ENCODE measurements at places on chromosomes 4 and X.

- DNase-seq = peak; percentile 85
Measured at GRCh38 chr4:103008875-103009729, 10.4 kb downstream of the SLC9B1 start.

DNA sequence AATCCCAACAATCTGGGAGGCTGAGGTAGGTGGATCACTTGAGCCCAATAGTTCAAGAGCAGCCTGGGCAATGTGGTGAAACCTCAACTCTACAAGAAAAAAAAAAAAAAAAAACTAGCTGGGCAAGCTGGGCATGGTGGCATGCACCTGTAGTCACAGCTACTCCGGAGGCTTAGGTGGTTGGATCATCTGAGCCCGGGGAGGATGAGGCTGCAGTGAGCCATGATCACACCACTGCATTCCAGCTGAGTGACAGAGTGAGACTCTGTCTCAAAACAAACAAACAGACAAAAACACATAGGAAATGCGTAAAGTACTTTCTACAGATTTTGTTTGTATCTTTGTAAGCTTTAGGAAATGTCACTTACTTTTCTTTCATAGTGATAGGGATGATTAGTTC, 307.2 kb upstream of the NR3C2 start:
- DNase-seq = no peak

- DNase-seq = no peak
Measured at GRCh38 chr4:121685257-121685656, 11.5 kb downstream of the ANXA5 start.

DNA sequence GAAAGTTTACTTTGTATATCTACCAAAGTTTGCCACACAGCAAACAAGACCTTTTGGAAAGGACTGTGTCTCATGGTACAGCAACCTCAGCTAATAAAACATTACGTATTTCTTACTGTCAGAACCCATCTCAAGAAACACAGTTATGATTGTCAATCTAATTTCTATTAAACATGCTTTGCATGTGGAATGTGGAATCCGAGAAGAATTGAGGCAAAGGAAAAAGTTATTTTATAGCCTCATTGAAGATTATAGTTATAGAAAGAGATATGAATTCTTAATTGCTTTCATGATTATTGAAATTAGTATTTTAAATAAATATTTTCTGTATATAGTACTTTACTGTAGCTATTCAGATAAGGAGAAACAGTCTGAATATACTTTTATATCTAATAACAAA, 5.4 kb downstream of the PCDH7 start:
- DNase-seq = no peak

DNA sequence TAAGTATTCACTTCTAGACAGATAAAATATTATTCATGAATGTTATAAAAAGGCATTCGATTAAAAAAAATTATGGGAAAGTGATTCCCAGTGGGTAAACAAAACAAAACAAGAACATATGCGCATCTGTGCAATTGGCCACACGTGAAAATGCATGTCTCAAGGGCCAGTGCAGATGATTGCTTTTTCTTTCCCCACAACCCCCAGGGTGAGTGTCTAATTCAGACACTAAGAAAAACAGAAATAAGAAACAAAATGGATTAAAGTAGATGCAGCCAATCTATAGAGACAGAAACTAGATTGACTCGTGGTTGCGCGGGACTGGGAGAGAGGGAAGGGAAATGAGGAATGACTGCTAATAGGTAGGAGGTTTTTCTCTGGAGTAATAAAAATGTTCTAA, 49.5 kb downstream of the GPM6A start:
- DNase-seq = no peak

GRCh38 chr4:169102026-169102425, 92.0 kb upstream of the CBR4 start:
- no peak for DNase-seq

GRCh38 chr4:138217567-138217966, 24.6 kb downstream of the SLC7A11 start:
- DNase-seq = no peak

- DNase-seq = no peak
Measured at GRCh38 chrX:102712216-102712966, at the start of gene GPRASP2. GPRASP2 (plus strand) TSS chrX:102712448; CDS start chrX:102714870, 2,422 bp downstream.

GRCh38 chr4:5925419-5926200, 32.7 kb upstream of the CRMP1 start:
- DNase-seq = no peak

GRCh38 chr4:8727546-8728510, 135.3 kb downstream of the CPZ start:
- no peak for DNase-seq

DNA sequence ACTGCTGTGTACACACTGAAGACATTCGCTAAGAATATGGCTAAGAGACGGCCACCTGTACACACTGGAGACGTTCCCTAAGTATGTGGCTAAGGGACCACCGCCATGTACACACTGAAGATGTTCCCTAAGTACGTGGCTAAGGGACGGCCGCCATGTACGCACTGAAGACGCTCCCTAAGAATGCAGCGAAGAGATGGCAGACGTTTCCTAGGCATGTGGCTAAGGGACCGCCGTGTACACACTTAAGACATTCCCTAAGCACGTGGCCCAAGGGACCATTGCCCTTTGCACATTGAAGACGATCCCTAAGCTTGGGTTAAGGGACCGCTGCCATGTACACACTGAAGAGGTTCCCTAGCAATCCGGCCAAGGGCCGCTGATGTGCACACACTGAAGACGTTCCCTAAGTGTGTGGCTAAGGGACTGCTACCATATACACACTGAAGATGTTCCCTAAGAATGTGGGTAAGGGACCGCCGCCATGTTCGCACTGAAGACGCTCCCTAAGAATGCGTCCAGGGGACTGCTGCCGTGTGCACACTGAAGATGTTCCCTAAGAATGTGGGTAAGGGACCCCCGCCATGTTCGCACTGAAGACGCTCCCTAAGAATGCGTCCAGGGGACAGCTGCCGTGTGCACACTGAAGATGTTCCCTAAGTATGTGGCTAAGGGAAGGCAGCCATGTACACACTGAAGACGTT, 36.7 kb downstream of the DHRSX start:
- peak; percentile 75 for DNase-seq

- DNase-seq = no peak
Measured at GRCh38 chrX:77493677-77494553, 46.7 kb downstream of the FGF16 start.

DNA sequence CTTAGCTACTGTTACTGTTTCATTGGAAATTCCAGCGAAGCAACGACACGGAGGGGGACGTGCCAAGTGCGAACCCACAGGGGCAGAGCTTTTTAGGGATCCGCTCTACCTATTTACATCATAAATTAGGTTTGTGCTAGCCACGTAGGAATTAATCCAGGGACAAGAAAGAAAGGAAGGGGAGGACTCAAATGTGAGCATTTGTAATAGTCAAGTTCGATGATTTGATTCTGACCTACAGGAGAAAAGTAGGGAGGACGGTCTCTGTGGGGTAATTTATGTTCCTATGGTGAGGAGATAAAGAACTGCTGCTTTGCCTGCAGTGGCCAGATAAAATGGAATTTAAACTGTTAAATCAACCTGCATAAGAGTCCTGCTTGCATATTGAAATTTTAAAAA, 1.7 kb downstream of the INTS6L start:
- no peak for DNase-seq

- no peak for DNase-seq
Measured at GRCh38 chr4:111208970-111209369, 586.1 kb upstream of the PITX2 start.

DNA sequence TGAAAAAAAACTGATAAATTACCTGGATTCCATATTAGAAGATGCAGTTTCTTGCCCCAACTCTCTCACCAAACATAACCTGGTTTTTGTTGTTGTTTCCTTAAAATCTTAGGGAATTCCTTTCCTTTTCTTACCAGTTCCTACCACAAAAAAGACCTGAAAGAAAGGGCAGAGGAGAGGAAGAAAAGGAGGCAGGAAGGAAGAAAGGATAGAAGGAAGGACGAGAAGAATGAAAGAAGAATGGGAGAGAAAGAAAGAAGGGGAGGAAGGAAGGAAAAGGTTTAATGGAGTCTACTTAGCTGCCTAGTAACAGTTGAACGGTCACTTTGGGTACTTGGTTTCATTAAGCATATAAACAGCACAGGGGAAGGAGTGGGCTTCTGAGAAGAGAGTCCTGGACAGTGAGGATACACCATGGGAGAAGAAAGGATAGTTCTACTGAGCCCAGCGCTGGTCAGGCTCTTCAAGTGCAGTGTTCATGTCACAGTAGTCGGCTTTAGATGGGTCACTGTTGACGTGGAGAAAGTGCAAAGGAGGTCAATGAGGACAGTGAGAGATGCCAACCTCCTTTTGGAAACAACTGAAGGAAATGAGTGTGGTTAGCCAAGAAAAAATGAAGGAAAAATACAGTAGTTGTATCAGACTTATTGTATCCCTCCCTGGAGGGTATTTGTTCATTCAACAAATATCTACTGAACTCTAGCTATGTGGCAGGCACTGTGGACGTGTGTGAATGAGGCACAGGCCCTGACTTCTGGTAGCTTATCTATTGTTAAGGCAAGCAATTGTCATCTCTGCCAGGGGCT, 1.1 kb upstream of the CHIC2 start:
- DNase-seq = peak; percentile 43

DNA sequence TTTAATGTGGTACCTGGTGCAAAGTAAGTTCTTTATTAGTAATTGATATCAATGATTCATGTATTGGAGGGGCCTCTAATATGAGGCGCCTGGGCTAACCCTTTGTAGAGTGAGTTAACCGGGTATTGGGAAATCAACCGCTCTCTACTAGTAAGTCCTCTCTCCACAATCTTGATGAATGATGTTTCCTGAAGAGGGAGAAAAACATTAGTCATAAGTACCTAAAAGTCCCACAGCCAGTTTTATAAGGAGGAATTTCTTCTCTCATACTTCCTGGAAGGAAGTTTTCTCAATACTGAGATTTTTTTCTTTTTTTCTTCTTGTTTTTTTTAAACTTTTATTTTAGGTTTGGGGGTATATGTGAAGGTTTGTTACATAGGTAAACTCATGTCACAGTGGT, 62.3 kb downstream of the AGTR2 start:
- no peak for DNase-seq

GRCh38 chr4:73904491-73904890, 35.3 kb downstream of the CXCL1 start:
- no peak for DNase-seq

DNA sequence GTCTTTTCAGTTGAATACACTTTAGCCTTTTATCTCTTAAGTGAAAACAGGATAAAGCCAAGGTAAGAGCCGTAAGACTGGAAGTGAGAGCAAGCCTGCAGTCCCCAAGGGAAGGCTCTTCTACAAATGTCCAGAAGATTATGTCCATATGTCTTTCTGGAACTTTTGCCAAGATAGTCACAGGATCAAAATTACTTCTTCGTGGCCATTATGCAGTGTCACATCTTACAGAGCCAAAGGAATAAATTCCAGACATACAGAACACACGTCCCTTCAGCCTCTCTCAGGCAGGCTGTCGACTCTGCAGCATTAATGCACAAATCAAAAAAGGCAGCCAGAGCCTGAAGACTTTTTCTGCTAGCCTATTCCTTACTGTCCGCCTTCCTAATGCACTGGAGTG, 10.9 kb upstream of the GATB start:
- DNase-seq = no peak

- DNase-seq = no peak
Measured at GRCh38 chr4:154490583-154491340, 837 bp downstream of the DCHS2 start.

GRCh38 chr4:55253948-55254593, 92.0 kb upstream of the SRD5A3 start:
- no peak for DNase-seq

DNA sequence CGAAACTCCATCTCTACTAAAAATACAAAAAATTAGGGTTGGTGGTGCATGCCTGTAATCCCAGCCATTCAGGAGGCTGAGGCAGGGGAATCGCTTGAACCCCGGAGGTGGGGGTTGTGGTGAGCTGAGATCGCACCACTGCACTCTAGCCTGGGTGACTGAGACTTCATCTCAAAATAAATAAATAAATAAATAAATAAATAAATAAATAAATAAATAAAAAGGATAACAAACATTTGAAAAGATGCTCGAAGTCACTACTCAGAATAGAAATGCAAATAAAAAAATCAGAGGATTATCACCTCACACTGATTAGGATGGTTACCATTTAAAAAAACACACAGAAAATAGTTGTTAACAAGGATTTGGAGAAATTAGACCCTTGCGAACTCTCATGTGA, 73.8 kb downstream of the LARP1B start:
- no peak for DNase-seq

- DNase-seq = no peak
Measured at GRCh38 chr4:151325111-151325948, at the start of gene SH3D19. SH3D19 (minus strand) TSS chr4:151325605; CDS start chr4:151325352, 253 bp downstream.

- peak; percentile 64 for DNase-seq
Measured at GRCh38 chr4:2263926-2264321, 2.0 kb upstream of the MXD4 start.

GRCh38 chr4:142274137-142274536, 572.0 kb downstream of the INPP4B start:
- no peak for DNase-seq

DNA sequence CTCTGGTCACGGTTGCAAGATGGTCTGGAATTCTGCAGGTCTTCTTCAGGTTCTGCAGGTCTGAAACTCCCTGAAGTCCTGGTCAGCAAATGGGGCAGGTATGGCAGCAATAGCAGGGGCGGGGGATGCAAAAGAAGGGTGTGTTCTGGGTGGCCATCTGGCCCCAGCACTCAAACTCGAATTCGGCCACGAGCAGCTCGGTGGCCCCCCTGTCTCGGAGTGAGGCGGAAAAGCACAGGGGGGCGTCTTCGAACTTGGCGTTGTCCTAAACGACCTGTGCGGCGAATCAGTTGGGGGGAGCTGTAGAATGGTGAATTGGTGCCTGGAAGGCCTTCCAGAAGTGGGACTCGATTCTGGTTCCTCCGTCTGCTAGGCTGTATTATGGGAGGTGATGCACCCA, 2.1 kb downstream of the RTL5 start:
- DNase-seq = no peak

- no peak for DNase-seq
Measured at GRCh38 chr4:169314906-169315305, 44.1 kb upstream of the SH3RF1 start.

GRCh38 chrX:15942307-15942706, 87.7 kb upstream of the AP1S2 start:
- no peak for DNase-seq

- DNase-seq = no peak
Measured at GRCh38 chr4:163467082-163467770, 6.3 kb downstream of the TKTL2 start.

GRCh38 chrX:124300405-124300804, 32.1 kb upstream of the TEX13D start:
- DNase-seq = no peak

GRCh38 chrX:78514852-78515251, 144.3 kb downstream of the RTL3 start:
- DNase-seq = peak; percentile 41

DNA sequence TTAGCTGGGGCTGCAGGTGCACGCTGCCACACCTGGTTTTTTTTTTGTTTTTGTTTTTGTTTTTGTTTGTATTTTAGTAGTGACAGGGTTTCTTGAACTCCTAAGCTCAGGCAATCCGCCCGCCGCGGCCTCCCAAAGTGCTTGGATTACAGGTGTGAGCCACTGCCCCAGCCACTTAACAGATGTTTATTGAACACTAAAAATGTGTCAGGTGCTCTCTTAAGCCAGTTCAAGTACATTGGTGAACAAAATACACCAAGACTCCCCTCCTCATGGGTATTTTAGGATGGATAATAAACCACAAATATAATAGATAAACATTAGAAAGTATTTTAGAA, 69.9 kb downstream of the TRAPPC11 start:
- no peak for DNase-seq

Data from Karpas-422 (cell line).